Hepatocyte (in vitro differentiated cells): ENCODE measurements at places on chromosomes 1 and 21. TPM values are rescaled to one million over a fixed set of nuclear protein-coding genes. Genes with fewer than 3 reads are reported as not detected.

The FLG gene
- not detected in 2 replicates for total RNA-seq

The TRABD2B gene
- 0.60 and 1.00 TPM in 2 replicates for total RNA-seq

The MIGA1 gene
- 17.9 and 18.1 TPM in 2 replicates for total RNA-seq

The GTF2B gene
- 52.6 and 58.1 TPM in 2 replicates for total RNA-seq

The SPRR5 gene
- total RNA-seq = not detected in 2 replicates

The TMEM200B gene
- 8.2 and 10.7 TPM in 2 replicates for total RNA-seq

The CD5L gene
- not detected in 2 replicates for total RNA-seq

The OR6K3 gene
- total RNA-seq = not detected in 2 replicates

The PTPRF gene
- 75.7 and 115 TPM in 2 replicates for total RNA-seq

The SH2D1B gene
- not detected in 2 replicates for total RNA-seq

The DNM3 gene
- 0.88 and 1.5 TPM in 2 replicates for total RNA-seq

The KAZN gene
- 7.9 and 9.3 TPM in 2 replicates for total RNA-seq

The RIPK4 gene
- total RNA-seq = 19.7 and 32.8 TPM in 2 replicates

The UBXN10 gene
- total RNA-seq = 0.48 and 0.63 TPM in 2 replicates

The ZBTB8OS gene
- total RNA-seq = 65.1 and 70.1 TPM in 2 replicates

The PTPN7 gene
- not detected in 2 replicates for total RNA-seq

The DMRTB1 gene
- not detected in 2 replicates for total RNA-seq

The SLC5A3 gene
- total RNA-seq = 64.0 and 67.1 TPM in 2 replicates

The LRP8 gene
- 2.6 and 2.7 TPM in 2 replicates for total RNA-seq

The FOXD3 gene
- not detected in 2 replicates for total RNA-seq

The KDF1 gene
- total RNA-seq = 10.5 and 18.1 TPM in 2 replicates

The MPZL1 gene
- total RNA-seq = 147 and 176 TPM in 2 replicates

The NBPF8 gene
- total RNA-seq = 14.4 and 19.1 TPM in 2 replicates

The SPRR2B gene
- total RNA-seq = not detected in 2 replicates

The DMBX1 gene
- total RNA-seq = not detected in 2 replicates

The ABCG1 gene
- total RNA-seq = 7.2 and 10.7 TPM in 2 replicates
